ENCODE measurements at places on chromosomes 6 and 20. TPM values are rescaled to one million over a fixed set of nuclear protein-coding genes. Genes with fewer than 3 reads are reported as not detected.
A peak's percentile ranks its signal among the peaks of the same experiment; 100 is the strongest.

The STX16 gene
- 179 TPM for total RNA-seq

DNA sequence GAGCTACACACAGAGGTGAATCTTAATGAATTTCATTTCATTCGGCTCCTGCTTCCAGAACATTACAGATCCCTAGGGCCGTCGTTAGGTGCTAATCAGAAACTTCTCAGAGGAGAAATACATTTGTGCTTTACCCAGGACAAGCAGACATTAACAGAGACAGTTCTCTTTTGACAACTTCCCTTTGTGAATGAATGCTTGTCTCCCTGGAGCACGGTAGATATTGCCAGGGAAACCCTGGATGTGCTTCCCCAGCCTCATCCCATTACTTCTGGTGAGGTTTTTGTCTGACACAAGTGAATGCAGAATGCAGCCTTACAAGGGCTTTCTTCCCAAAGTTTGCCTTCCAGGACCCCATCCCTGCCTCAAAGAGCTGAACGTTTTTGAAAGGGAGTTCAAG lies 105.4 kb downstream of the SYNDIG1 start:
- no peak overlapping the region for H3K27ac ChIP-seq
- no peaks in the 10 kb centered on the region for H3K27me3 ChIP-seq
- H3K36me3 ChIP-seq: no peaks in the 10 kb centered on the region
- DNase-seq: no peak
- H3K4me1 ChIP-seq: no peaks in the 10 kb centered on the region
- H3K4me3 ChIP-seq: no peak overlapping the region

GRCh38 chr20:49356676-49357075 lies 78.8 kb upstream of the ZNFX1 start:
- H3K36me3 ChIP-seq: no peaks in the 10 kb centered on the region
- no peaks in the 10 kb centered on the region for H3K27me3 ChIP-seq
- H3K27ac ChIP-seq: no peak overlapping the region
- no peak for DNase-seq
- H3K4me3 ChIP-seq: no peak overlapping the region

The IL20RA gene
- 3.9 TPM for total RNA-seq

DNA sequence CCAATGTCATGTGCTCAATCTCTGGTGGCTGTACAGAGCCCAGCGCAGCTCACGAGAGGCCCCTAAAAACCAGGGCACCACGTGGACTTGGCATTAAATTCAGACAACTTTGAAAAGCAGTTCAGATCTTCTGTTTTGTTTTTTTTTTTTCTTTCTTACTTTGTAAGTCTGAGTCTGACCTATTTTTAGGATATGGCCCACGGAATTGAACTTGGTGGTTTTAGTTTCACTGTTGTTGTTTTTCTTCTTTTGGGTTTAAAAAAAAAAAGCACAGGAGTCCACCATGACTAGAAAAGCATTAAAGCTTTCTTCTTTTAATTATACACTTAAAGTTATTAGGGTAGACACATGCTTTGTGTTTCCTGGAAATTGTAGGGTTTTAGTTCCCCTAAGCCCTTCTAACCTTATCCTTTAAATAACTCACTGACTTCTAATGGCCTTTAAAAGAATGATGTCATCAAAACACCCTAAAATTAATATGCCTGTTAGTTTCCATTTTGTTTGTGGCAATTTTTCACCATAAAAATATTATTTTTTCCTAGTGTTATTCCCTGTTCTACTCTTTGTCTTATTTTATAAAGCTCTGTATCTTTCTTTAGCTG lies 48.5 kb upstream of the CCN2 start:
- no peaks in the 10 kb centered on the region for H3K27me3 ChIP-seq
- DNase-seq: no peak
- H3K4me3 ChIP-seq: no peak overlapping the region
- H3K27ac ChIP-seq: peak overlapping the region; percentile 72
- no peaks in the 10 kb centered on the region for H3K4me1 ChIP-seq

DNA sequence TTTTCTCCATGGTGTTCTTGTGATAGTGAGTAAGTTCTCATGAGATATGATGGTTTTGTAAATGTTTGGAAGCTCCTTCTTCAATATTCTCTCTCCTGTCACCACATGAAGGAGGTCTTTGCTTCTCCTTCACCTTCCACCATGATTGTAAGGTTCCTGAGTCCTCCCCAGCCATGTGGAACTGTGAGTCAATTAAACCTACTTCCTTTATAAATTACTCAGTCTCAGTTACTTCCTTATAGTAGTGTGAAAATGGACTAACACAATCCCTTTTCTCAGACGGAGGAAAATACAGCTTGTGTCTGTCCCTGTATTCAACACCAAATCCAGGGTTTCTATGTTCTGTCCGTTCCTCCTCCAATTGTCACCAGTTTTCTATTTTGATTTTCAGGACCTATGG lies 181.0 kb downstream of the ALDH8A1 start:
- no peaks in the 10 kb centered on the region for H3K4me1 ChIP-seq
- H3K4me3 ChIP-seq: no peak overlapping the region
- no peak overlapping the region for H3K27ac ChIP-seq

- no peak overlapping the region for H3K27ac ChIP-seq
- no peaks in the 10 kb centered on the region for H3K36me3 ChIP-seq
- no peaks in the 10 kb centered on the region for H3K4me1 ChIP-seq
- DNase-seq: no peak
Measured at GRCh38 chr6:90440586-90441283, 144.1 kb upstream of the BACH2 start.

GRCh38 chr20:6053776-6054688 lies at the start of gene LRRN4:
Gene LRRN4 (minus strand): TSS chr20:6054060. CDS start chr20:6052799, 1,261 bp downstream.
- H3K27ac ChIP-seq: no peak within 1 kb of the TSS
- H3K27me3 ChIP-seq: peaks cover 12% of the 10 kb centered on the region
- DNase-seq: peak; percentile 51
- H3K36me3 ChIP-seq: no peaks in the 10 kb centered on the region
- peaks cover 14% of the 10 kb centered on the region for H3K4me1 ChIP-seq

The SLC35B2 gene
- 1.4 TPM for total RNA-seq

- H3K4me1 ChIP-seq: peaks cover 23% of the 10 kb centered on the region
- peak; percentile 38 for DNase-seq
- H3K27me3 ChIP-seq: no peaks in the 10 kb centered on the region
- no peaks in the 10 kb centered on the region for H3K36me3 ChIP-seq
Measured at GRCh38 chr20:49712118-49712517, 1.6 kb downstream of the B4GALT5 start.

DNA sequence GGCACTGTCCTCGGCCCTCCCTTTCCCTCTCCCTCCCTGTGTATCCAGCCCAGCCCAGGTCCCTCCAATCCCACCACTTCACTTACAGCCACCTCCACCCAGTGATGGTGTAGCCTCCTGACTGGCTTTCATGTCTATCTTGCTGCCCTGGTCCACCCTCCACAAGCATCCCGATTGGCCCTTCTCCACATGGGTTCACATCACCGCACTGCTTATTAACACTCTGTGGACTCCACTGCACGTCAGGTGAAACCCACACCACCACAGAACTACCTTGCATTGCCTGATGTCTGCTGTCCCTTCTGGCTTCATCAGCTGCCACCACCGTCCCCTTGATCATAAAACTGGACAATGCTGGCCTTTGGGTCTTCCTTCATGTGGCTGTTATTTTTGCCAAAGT lies 220.4 kb upstream of the ARID1B start:
- no peaks in the 10 kb centered on the region for H3K4me1 ChIP-seq
- H3K36me3 ChIP-seq: no peaks in the 10 kb centered on the region
- H3K27me3 ChIP-seq: no peaks in the 10 kb centered on the region
- no peak for DNase-seq
- H3K27ac ChIP-seq: no peak overlapping the region

DNA sequence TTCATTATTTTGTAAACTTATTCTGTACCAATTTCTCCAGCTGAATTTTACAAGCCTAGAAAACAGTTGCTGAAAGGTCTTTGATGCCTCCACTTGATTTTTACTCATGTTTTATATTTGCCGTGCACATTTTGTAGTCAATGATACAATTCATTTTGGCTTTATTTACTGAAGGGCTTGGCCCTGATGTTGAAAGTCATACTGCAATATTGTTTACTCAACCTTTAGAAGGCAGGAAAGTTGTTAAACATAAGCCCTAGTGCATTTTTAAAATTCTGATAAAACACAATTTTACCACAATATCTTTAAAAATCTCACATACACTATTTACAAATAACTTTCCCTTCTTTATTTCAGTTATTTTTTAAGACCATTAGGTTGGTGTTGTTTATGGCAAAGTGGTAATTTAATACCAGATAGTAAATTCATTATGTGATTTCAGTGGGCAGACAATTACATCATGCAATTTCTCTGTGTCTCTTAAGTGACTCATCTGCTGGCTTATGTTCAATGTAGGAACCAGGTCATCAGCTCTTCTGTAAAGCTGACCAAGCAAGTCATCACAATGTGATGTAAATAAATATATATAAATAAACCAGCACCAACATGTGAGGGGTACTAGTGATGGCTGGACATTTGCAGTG lies 121.1 kb upstream of the SLC35B3 start:
- no peaks in the 10 kb centered on the region for H3K27me3 ChIP-seq
- no peaks in the 10 kb centered on the region for H3K36me3 ChIP-seq
- DNase-seq: no peak
- H3K4me1 ChIP-seq: peaks cover 2% of the 10 kb centered on the region
- no peak overlapping the region for H3K27ac ChIP-seq

DNA sequence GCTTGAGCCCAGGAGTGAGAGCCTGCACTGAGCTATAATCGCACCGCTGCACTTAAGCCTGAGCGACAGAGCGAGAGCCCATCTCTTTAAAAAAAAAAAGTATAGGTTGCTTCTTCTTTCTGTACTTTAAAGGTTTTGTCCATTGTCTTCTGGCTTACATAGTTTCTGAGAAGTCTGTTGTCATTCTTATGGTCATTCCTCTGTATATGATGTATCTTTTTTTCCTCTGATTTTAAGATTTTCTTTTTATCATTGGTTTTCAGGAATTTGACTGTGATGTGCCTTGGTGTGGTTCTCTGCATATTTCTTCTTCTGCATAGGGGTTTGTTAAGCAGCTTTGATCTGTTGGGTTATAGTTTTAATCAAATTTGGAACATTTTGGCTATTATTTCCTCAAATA lies 29.1 kb downstream of the QRSL1 start:
- no peaks in the 10 kb centered on the region for H3K27me3 ChIP-seq
- no peaks in the 10 kb centered on the region for H3K4me1 ChIP-seq
- no peak overlapping the region for H3K27ac ChIP-seq

The ZNFX1 gene
- 26.1 TPM for total RNA-seq

The TRIM15 gene
- not detected for total RNA-seq

The NUDT3 gene
- total RNA-seq: 8.8 TPM

The GPR6 gene
- total RNA-seq: not detected

The CTCFL gene
- not detected for total RNA-seq

DNA sequence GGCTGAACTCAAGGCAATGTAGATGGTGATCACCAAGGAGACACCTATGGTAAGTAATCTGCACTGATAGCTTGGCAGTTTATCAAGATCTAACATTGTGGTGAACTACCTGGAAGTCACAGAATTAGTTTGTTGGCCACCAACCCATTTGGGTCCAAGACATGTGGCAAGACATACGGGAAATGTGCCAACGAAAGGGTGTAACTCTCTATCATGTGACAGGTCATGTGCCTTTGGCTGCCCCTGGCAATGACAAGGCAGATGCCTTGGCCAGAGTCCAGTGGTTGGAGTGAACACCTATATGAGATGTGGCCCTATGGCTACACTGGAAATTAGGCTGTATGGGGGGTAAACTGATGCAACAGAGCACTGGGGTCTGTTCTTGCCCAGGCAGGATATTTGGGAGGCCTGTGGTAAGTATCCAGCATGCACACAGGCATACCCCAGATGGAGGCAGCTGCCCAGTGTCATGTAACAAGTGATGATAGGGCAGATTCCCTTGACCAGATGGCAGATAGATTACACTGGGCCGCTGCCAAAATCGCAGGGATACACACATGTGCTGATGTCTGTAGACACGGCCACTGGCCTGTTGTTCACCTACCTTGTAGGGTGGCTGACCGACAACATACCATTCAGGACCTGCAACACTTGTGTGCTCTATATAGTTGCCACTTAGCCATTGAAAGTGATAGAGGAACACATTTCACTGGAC lies 35.5 kb upstream of the HSF2 start:
- H3K27me3 ChIP-seq: no peaks in the 10 kb centered on the region
- H3K4me1 ChIP-seq: no peaks in the 10 kb centered on the region
- H3K4me3 ChIP-seq: no peak overlapping the region
- H3K36me3 ChIP-seq: no peaks in the 10 kb centered on the region

DNA sequence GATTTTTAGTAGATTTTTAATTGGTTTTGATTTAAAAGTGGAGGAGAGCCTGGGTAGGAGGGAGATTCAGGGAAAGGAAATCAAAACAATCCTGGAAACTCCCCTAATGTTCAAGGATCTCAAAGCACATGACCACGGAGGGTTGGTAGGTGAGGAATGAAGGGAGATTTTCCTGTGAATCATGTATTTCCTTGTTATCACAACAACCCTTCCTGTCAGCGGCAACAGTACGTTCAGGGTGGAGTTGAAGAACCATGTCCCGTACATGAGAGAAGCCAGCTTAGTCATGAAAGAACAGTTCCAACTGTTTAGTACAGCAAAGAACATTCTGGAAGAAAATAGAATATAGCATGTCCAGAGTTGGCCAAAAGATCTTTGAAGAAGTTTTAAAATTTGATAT lies 79.4 kb upstream of the SCAF8 start:
- H3K36me3 ChIP-seq: no peaks in the 10 kb centered on the region
- DNase-seq: peak; percentile 74
- H3K27me3 ChIP-seq: no peaks in the 10 kb centered on the region
- no peak overlapping the region for H3K4me3 ChIP-seq
- H3K4me1 ChIP-seq: peaks cover 4% of the 10 kb centered on the region
- no peak overlapping the region for H3K27ac ChIP-seq

DNA sequence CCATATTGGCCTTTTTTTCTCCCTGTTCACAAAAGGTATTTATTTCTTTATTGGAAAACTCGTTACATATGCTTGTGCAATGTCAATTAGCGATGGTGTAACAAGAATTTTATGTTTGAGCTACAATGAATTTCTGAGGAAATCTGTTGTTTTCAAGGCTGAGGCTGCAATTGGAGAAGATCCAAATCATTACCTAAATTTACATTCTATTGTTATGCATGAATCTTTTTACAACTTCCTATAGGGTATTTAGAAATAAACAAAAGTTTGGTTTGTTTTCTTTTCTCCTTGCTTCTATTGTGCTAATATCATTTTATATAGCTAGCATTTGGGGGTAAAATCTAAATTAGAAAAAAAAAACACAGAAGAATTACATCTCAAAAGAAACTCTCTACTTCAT lies 34.7 kb upstream of the NKAIN2 start:
- H3K27ac ChIP-seq: no peak overlapping the region
- H3K4me1 ChIP-seq: no peaks in the 10 kb centered on the region
- H3K27me3 ChIP-seq: no peaks in the 10 kb centered on the region
- H3K4me3 ChIP-seq: no peak overlapping the region
- no peak for DNase-seq

All from stomach (tissue), 19 donors.